Heart left ventricle (tissue), 16 donors: ENCODE measurements at places on chromosomes 12 and 14. TPM values are rescaled to one million over a fixed set of nuclear protein-coding genes. Genes with fewer than 3 reads are reported as not detected.

DNA sequence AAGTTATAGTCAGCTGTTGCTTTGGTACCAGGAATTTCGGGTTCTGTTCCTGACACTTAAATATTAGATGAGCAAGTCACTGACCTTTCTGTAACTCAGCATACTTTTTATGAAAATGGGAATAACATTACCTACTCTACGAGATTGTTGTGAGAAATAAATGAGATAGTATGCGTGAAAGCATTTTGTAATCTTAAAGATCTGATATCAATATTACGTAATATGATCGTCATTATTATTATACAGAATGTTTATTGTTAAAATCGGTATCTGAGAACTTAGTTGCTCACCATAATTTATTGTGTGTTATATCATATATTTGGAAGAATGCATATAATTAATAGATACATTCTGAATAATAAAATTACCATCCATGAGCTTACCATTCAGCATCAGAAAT lies 6.1 kb upstream of the NECAP1 start:
- no peak for DNase-seq

- DNase-seq = no peak
Observed at GRCh38 chr12:67593041-67593440, 55.5 kb upstream of the DYRK2 start.

DNA sequence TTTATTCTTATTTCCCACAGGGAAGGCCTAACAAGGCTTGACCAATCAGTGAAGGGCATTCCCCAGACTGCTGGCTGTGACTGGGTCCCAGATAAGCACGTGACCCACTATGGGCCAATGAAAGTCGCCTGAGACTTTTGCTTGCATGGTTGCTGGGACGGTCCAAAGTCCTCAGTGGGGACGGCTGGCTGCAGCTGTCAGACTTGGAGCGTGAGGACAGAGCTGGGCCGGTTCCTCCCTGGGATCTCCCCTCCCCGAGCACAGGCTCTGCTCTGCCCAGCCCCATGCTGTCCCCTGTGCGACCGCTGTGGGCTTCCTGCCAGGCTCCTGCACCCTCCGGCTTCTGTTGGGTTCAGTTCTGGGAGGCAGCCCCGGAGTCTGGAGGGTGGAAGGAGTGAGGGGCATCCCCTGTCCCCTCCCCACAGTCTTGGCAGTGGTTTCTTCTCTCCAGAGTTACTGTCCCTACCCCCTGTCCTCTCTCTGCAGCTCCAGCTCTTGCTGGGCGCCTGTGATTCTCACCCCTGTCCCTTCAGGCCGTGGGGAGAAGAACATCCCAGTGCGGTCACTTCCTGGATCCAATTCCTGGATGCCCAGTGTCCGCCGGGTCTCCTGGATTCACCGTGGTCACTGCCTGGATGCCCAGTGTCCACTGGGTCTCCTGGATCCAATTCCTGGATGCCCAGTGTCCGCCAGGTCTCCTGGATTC lies 50.1 kb downstream of the GALNT9 start:
- peak; percentile 44 for DNase-seq

Gene VSX2
- not detected for total RNA-seq

- DNase-seq = no peak
Observed at GRCh38 chr12:130477266-130477665, 139.6 kb downstream of the PIWIL1 start.

DNA sequence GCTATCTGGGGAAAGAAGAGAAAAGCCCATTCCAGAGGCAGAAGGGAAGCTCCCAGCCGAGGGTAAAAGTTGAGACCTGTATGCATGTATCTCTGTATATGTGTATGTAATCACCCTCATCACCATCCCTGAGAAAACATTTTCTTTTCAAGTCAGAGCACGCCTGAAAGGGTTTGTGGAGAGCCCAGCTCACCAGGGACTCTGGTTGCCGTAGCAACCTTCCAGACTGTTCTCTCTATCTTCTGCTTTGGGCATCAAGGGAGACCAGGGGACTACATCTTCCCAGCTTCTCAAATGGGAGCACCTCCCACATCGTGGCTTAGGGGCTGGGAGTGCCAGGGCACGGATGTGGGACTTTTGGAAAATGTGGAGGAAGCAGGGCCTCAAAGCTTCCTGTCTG lies 93.5 kb downstream of the GALNT8 start:
- DNase-seq = no peak

DNA sequence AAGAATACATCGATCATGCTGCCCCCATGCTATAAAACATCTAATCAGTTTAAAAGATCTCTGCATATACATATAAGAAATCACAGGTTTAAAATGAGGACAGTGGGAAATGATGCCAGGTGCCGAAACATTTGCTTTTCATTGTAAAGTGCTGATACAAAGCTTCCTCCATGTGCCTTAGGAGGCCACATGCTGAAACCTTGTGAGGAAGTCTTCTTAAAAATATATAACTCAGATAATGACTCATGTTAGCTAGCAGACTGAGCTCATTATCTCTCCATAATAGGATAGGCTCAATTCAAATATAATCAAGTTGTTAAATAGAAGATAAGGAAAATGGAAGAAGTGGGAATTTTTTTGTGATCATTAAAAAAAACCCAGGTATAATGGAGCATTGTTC lies 65.9 kb downstream of the RFX4 start:
- DNase-seq = no peak

Gene EFCAB11
- 3.7 TPM for total RNA-seq
